Pancreas (tissue), 10 donors: ENCODE measurements at places on chromosomes 12 and 14. TPM values are rescaled to one million over a fixed set of nuclear protein-coding genes. Genes with fewer than 3 reads are reported as not detected.

DNA sequence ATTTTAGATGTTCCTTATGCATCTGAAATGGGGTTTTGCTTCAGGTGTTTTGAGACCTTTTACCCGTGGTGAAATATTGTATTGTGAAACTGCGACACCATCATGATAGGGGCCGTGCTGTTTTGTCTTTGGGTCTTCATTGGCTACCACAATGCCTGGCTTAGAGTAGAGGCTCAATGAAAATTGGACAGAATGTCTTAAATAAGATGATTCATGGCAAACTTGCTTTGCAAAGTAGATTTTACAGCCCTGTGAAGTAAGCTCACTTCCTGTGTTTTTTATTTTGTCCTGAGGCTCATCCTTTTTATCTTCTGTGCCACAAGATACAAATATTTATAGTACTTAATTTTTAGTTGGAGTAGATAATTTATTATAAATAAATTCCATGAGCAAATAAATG is 111.3 kb upstream of the FRMD6 start:
- no peaks in the 10 kb centered on the region for H3K36me3 ChIP-seq
- H3K27me3 ChIP-seq: no peaks in the 10 kb centered on the region
- no peak overlapping the region for H3K4me3 ChIP-seq
- no peak for DNase-seq

The C12orf60 gene
- 0.89 TPM for polyA plus RNA-seq

GRCh38 chr12:96493106-96493505 is 3.7 kb downstream of the CFAP54 start:
- DNase-seq: no peak
- no peaks in the 10 kb centered on the region for H3K36me3 ChIP-seq
- H3K27me3 ChIP-seq: no peaks in the 10 kb centered on the region

- no peaks in the 10 kb centered on the region for H3K36me3 ChIP-seq
- DNase-seq: no peak
- no peaks in the 10 kb centered on the region for H3K4me1 ChIP-seq
- no peak overlapping the region for H3K4me3 ChIP-seq
- H3K27ac ChIP-seq: no peak overlapping the region
- no peaks in the 10 kb centered on the region for H3K27me3 ChIP-seq
Observed at GRCh38 chr12:117528538-117528937, 167.1 kb upstream of the NOS1 start.

DNA sequence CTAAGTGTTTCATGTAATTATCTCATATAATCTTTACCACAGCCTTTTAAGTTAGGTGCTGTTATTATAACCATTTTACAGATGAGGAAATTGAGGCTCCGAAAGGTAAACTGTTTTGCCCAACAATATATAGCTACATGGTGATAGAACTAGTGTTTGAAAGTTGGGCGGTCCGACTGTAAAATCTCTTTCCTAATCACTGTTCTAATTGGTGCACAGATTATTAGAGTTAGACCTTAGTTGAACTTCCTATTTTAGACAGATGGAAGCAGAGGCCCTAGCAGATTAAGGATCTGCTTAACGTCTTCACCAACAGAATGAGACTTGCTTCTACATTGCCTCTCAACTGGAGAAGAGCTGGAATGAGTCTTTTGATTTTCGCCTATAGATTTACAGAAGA is 30.0 kb upstream of the DUSP6 start:
- H3K36me3 ChIP-seq: no peaks in the 10 kb centered on the region
- no peak for DNase-seq
- no peak overlapping the region for H3K4me3 ChIP-seq
- peak overlapping the region; percentile 69 for H3K27ac ChIP-seq

The FOXG1 gene
- not detected for polyA plus RNA-seq

The IGF1 gene
- polyA plus RNA-seq: 6.8 TPM

GRCh38 chr14:66238969-66239368 is 247.2 kb upstream of the CCDC196 start:
- no peak for DNase-seq
- H3K4me3 ChIP-seq: no peak overlapping the region
- no peak overlapping the region for H3K27ac ChIP-seq
- H3K4me1 ChIP-seq: no peaks in the 10 kb centered on the region
- H3K36me3 ChIP-seq: no peaks in the 10 kb centered on the region
- H3K27me3 ChIP-seq: no peaks in the 10 kb centered on the region

The IRAK3 gene
- 1.1 TPM for polyA plus RNA-seq

The PLEK2 gene
- 6.0 TPM for polyA plus RNA-seq

The RAPGEF3 gene
- 51.4 TPM for polyA plus RNA-seq

DNA sequence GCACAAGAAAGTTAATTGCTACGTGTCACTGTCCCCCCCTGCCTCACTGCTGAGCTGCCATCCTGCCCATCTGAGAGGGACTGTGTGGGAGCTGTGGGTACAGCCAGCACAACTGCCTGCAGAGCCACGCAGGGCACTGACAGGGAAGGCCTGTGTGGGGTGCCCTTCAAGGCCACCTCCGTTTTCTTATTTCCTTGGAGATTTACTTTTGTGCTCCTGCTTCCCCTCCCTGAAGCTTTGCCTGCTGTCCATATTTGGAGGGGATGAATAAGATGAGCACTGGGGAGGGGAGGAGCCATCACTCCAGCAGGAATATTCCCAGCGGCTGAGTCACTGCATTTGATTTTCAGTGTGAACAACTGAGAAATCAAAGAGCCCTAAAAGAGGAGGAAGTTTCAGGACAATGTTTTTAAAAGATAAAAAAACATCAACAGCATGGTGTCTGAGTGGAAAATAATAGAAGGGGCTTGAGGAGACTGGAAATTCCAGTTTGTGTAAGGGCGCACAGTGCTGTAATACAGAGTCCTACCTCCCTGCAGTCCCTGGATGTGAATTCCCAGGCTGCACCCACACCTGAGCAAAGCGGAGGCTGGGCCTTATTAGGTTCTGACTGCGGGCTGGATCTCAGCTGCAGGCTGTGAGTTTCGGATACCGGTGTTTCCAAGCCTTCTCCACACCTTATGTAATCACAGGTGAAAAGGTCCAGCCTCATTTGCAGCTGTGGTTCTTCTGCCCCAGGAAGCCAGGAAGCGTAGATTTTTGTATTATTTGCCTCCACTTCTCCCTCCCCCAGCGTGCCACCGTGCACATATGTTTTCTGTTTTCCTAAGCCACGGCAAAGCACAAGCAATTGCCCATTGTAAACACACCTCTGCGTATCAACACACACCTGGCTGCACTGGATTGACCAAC is 192.6 kb upstream of the BCL2L14 start:
- no peaks in the 10 kb centered on the region for H3K27me3 ChIP-seq
- no peak overlapping the region for H3K4me3 ChIP-seq
- peak; percentile 40 for DNase-seq
- H3K36me3 ChIP-seq: no peaks in the 10 kb centered on the region

DNA sequence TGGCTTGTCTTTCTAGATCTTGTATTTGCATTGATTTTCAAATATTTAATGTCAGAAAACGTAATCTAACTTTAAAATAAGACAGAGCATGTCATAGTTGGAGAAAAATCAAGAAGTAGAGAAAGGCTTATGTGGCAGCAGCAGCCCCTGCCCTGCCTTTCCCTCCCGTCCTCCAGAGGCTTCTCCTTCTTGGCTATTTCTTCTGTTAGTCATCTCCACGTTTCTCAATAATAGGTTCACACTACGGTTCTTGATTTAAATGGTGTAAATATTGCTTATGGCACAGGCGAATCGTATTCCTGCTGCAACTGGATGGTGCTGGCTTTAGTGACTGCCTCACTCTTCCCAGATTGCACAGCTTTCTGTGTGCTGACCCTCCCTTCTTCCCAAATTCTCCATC is 42.8 kb downstream of the SLC8B1 start:
- no peak overlapping the region for H3K27ac ChIP-seq
- no peak for DNase-seq
- H3K4me3 ChIP-seq: no peak overlapping the region
- no peaks in the 10 kb centered on the region for H3K4me1 ChIP-seq
- H3K27me3 ChIP-seq: no peaks in the 10 kb centered on the region
- peaks cover 52% of the 10 kb centered on the region for H3K36me3 ChIP-seq

The SCN8A gene
- polyA plus RNA-seq: 2.1 TPM

- H3K4me1 ChIP-seq: no peaks in the 10 kb centered on the region
- H3K27me3 ChIP-seq: no peaks in the 10 kb centered on the region
- no peak overlapping the region for H3K4me3 ChIP-seq
Observed at GRCh38 chr14:61891170-61891569, 128.9 kb downstream of the SNAPC1 start.
